ENCODE measurements at places on chromosomes 11 and 22.

DNA sequence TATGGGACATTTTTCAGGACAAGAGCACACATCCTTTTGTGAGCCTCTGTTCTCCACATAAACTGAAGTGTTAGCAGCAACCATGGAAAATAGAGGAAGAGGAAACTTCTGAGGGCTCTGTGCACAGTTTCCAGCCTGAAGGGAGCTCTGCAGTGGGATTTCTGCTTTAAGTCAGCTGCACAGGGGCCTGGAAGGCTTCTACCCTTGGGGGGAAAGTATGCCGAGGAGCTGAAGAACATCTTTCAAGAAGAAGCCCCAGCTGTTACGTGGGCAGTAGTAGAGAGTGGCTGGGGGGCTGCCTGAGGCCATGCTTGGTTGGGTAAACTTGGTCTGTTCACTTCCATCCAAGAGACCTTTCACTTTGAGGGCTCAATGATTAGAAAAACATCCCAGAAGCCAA is 82.7 kb upstream of the EED start:
- no peak for DNase-seq

DNA sequence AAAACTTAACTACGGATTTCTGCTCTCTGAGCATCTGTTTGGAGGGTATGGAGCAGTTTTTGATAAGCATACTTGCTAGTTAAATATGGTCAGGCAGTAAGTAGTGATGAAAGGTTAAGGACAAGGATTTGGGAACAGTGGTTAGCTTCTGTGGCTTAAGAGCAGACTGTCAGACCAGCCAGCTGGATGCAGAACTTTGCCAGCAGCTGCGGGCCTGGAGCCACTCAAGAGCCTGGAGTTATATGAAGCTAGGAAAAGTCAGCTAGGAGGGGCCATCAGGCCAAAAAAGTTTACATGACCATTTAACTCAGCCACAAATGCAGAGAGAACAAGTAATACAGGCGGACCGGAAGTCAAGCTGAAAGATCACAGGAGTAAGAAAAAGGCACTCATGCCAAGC is 1817.7 kb downstream of the LRRC4C start:
- no peak for DNase-seq

GRCh38 chr22:30792456-30792855 is 97.8 kb downstream of the OSBP2 start:
- DNase-seq: no peak

GRCh38 chr11:12786450-12786849 is 112.2 kb downstream of the TEAD1 start:
- DNase-seq: no peak

- DNase-seq: no peak
Measured at GRCh38 chr11:12818333-12819015, 144.3 kb downstream of the TEAD1 start.

GRCh38 chr11:8219257-8220021 is 44.2 kb downstream of the LMO1 start:
- DNase-seq: no peak

DNA sequence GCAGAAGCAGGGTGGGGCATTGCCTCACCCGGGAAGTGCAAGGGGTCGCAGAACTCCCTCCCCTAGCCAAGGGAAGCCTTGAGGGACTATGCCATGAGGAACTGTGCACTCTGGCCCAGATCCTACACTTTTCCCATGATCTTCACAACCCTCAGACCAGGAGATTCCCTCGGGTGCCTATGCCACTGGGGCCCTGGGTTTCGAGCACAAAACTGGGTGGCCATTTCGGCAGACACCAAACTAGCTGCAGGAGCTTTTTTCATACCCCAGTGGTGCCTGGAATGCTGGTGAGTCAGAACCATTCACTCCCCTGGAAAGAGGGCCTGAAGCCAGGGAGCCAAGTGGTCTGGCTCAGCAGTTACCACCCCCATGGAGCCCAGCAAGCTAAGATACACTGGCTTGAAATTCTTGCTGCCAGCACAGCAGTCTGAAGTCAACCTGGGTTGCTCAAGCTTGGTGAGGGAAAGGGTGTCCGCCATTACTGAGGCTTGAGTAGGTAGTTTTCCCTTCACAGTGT is 573.7 kb upstream of the ANO3 start:
- no peak for DNase-seq

DNA sequence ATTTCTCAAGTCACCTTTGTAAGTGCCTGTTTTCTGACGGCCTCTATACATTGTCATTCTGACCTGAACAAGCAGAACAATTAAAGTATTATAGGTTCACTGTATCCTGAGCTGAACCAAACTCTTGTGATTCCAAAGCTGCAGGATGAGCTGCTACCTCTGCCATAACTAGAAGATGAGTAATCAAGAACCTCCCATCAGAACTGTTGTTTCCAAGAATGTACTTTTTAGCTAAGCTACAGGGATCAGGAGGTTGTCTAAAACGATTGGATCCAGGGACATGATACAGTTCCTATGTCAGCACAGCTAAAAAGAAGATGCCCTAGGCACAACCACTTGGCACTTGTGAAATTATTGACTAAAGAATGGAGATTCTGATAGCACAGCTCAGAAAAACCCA is 288.4 kb upstream of the CCDC90B start:
- DNase-seq: no peak

- no peak for DNase-seq
Measured at GRCh38 chr11:132332521-132332920, 962.1 kb downstream of the NTM start.

GRCh38 chr11:25876456-25876965 is 455.4 kb upstream of the ANO3 start:
- DNase-seq: no peak

- peak; percentile 16 for DNase-seq
Measured at GRCh38 chr22:42895087-42895486, 38.0 kb upstream of the ARFGAP3 start.

GRCh38 chr11:94271885-94272372 is 32.5 kb upstream of the IZUMO1R start:
- no peak for DNase-seq

DNA sequence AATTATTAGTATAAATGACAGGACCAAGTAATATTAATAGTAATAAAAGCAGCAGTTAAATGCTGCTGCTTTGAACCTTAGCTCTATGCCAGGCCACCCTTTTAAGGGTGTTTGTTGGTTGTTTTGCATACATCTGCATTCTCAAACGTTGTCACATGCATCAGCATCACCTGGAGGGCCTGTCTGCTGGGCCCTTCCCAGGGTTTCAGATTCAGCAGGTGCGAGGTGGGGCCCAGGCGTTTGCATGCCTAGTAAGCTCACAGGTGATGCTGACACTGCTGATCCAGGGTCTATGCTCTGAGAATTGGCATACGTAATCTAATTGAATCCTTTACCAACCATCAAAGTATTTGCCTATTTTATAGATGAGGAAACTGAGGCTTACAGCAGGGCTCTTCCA is 246.5 kb downstream of the CADM1 start:
- DNase-seq: no peak

DNA sequence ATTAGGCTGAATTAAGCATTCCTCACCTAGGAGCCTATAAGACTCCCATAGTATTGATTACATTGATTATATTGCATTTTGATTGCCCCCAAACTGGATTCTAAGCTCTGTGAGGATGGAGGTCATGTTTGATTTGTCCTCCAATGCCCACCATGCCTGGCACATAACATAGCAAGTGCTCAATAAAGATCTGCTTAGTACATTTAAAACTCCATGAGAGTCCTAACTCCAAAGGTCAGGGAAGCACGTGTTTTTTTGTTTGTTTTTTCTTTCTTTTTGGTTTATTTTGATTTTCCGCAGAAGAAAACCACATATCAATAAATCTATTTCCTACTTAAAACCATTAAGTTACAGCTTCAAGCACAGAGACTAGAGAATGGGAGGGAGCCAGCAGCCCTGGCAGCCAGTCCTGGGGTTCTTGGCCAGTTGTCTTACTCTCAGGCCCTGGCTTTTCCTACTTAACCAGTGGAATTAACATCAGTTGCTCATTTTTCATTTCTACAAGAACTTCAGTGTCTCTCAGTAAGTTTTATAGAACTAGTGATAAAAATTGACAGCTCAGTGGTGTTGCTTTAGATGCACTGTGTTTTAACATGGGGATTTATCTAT is 429.9 kb upstream of the CCDC90B start:
- no peak for DNase-seq

- DNase-seq: no peak
Measured at GRCh38 chr11:74171997-74172396, 908 bp downstream of the PPME1 start.

DNA sequence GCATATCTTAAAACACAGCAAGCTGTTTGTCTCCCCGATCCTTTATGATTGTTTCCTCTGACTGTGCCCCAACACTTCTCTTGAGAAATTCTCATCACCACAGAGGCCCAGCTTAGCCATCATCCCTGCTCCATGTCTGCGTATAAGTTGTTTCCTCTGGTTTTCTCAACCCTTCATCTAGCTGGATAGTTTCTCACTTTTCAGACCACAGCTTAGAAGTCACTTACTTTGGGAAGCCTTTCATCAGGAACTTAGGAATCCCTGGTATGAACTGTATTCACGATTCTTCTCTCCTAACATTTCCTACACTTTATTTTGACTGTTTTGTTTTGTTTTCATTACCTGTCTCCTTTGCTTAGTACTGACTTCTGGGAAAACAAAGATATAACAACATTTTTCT is 295.2 kb downstream of the GUCY1A2 start:
- DNase-seq: no peak

DNA sequence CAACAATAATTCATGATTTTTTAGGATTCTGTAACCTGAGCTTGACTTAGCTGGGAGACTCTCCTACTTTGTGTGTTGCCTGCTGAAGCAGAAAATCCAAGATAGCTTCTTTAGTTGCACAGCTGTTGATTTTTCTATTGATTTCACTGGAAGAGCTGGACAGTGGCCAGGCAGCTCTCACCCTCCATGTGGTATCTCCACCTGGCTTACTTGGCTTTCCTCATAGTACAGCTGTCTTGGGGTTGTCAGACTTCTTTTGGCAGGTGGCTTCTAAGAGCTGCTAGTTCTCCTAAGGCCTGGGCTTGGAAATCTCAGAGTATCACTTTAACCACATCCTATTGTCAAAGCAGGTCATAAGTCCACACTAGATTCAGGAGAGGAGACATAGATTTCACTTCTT is 130.8 kb upstream of the SPON1 start:
- DNase-seq: no peak

DNA sequence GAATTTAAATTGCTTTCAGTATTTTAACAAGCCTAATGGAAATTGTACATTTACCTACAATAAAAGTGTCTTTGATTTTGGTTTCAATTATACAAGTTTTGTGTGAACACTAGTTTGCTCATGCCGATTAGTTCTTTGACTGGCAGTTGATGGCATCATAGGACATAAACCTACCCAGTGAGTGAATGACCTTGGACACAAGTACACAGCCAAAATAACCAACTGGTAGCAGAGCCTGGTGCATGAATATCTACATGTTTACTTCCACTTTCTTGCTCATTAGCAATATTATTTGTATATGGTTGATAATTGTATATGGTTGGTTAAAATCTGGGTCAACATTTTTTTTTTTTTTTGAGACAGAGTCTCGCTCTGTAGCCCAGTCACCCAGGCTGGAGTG is 37.8 kb downstream of the STIM1 start:
- DNase-seq: no peak

GRCh38 chr11:28702450-28702790 is 594.2 kb downstream of the METTL15 start:
- DNase-seq: no peak

- no peak for DNase-seq
Measured at GRCh38 chr11:15655552-15655951, 540.8 kb downstream of the INSC start.

GRCh38 chr11:79396001-79396400 is 44.8 kb downstream of the TENM4 start:
- DNase-seq: no peak

DNA sequence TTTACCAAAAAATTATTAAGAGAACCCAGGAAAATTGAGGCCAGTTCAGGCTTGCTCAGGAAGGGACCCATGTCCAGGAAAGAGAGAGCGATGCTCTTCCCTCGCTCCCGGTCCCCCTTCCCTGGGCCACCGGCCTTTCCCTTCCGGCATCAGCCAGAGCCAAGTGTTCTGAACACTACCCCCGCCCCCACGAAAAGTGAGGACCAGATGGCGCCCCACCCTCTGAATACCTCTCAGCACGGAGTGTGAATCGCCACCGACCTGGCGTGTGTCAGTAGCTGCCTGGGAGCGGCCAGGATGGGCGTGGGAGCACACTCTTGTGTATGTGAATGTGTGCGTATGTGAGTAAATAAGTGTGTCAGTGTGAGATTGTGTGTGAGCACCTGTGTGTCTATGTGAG is 20.2 kb downstream of the RPS6KA4 start:
- DNase-seq: no peak

GRCh38 chr11:27540051-27540450 is 33.5 kb upstream of the LIN7C start:
- no peak for DNase-seq

GRCh38 chr11:61529537-61530225 is 21.1 kb downstream of the LRRC10B start:
- DNase-seq: no peak
